ENCODE measurements at places on chromosomes 13 and 19. TPM values are rescaled to one million over a fixed set of nuclear protein-coding genes. Genes with fewer than 3 reads are reported as not detected.

Gene TMEM221
- polyA plus RNA-seq, result not detected

Gene PSG2
- polyA plus RNA-seq, result not detected

Gene ZNF296
- 6.7 TPM for polyA plus RNA-seq

Gene BEST2
- not detected for polyA plus RNA-seq

Gene ZNF569
- polyA plus RNA-seq, result 3.8 TPM

Gene APOC4
- not detected for polyA plus RNA-seq

Gene POLR1G
- 2.2 TPM for polyA plus RNA-seq

Gene KXD1
- 84.4 TPM for polyA plus RNA-seq

Gene VAV1
- polyA plus RNA-seq, result 28.4 TPM

Gene SOX1
- polyA plus RNA-seq, result not detected

DNA sequence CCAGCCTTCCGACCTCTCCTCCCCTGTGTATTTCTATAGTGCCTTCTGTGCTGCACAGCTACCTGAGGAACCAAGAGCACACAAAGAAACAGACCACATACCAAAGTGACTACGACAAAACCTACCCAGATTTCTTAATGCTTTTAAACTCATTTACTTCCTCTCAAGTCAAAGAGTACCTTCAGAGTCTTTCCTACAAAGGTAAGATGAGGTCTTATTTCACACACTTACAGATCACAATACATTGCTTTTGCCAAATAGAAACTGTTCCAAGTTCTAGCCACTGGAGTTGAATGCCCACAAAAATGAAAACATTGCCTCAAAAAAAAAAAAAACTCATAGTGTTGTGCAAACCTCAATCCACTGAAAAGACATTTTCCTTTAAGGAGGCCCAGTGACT is 36.4 kb downstream of the TEX26 start:
- DNase-seq, result no peak

DNA sequence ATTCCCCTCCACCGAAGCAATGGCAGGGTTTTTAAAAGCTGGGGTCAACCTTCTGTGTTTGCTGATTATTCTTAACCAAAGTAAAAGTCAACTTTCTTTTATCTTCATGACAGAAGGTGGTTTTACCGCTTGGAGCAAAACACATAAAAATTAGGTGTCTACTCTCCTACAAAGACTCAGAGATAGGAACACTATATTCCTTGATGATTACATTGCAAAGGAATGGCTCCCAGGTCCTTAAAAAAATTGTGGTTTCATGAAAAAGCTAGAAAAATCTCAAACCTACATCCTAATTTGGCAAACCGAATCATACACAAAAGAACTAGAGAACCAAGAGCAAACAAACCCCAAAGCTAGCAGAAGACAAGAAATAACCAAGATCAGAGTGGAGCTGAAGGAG is 760.4 kb upstream of the PCDH20 start:
- no peak for DNase-seq

DNA sequence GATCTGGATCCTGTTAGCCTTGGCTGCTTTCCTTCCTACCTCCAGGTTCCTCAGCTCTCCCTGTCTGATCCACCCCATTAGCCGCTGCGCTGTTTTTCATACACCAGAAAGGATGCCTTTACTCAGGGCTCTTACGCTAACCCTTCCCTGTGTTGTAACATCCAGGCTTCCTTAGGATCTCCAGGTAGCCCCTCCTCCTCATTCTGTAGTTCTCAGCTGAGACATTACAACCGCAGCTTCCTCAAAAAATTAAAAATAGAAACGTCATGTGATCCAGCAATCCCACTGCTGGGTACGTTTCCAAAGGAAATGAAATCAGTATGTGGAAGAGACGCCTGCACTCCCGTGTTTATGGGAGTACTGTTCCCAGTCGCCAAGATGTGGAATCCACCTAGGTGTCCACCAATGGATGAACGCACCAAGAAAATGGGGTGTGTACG is 18.4 kb upstream of the MYADM start:
- no peak for DNase-seq

DNA sequence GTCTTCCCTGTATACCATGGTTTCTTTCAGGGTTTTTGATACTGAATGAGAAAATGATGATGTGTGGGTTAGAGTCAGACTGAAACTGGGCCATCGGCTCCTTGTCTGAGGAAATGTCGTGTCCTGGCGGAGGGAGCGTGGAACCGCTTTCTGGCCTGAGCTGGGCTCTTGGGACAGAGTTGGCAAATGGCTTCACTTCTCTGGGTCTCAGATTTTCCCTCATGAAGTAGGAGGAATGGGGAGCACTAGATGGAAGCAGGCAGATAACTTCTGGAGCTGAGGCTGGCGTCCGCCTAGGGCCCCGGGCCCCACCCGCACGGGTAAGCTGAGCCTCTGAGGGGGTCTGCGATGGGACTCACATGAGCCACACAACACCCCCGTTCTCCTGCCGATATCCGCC is 133.3 kb upstream of the WASF3 start:
- DNase-seq, result no peak

- DNase-seq, result no peak
Observed at GRCh38 chr19:58551577-58552471, 3.1 kb downstream of the CHMP2A start.

- DNase-seq, result no peak
Observed at GRCh38 chr19:48668761-48669160, 4.1 kb downstream of the NTN5 start.

- DNase-seq, result no peak
Observed at GRCh38 chr13:108680011-108680410, 50.6 kb downstream of the MYO16 start.

DNA sequence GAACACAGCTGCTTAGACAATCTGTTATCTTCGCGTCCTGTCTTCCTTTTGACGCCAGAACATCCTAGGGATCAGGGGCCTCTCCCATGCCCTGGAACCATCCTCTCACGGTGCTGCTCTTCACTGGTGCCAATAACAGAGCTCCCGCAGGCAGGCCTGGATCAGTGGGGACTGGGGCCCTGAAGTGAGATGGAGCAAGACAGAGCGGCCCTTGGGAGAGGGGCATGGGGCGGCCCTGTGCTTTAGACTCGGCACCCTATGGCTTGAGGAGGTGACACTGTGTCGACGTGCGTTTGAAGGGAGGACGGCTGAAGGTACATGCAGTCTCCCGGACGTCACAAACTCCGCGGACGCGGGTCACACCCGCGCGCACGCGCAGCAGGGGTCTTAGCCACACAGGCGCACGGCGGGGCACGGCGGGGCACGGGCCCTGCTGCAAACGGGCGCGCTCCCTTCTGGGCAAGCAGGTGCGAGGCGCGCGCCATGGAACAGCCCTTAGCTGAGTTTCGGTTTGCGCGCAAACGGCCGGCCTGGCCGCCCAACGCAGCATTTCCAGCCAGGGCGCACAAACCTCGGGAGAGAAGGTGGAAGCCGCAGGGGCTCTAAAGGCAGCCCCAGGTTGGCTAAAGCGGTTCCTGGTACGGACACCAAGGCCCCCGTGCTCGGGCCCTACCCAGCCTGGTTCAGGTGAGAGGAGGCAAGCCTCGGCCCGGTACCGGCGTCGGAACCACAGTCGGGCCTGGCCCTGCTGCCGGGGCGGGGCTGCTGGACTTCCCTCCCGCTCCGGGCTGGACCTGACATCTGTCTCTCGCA is 16.5 kb upstream of the RNF17 start:
- no peak for DNase-seq

DNA sequence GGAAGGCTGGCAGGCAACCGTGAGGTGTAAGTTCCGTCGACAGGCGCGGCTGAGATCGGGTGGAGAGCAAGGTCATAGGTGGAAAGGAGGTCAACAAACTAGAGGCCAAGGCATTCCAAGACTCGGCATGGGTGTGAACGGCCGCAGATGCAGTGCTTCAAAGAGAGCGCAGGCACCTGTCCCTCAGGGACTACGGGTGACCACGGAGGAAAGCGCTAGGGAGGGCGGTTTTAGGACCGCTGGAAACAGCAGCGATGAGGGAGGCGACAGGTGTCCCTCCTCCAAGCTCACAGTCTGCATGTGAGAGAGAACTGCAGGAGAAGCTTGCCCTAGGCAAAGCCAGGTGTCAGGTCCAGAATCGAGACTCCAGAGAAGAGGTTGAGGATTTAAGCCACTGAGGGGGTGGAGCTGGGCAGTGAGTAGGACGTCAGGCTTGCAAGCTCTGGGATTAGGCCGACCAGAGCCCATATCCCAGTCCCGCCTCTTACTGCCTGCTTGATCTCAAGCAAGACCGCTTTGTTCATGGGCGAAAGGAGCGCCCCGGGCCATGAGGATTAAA is 1.6 kb upstream of the MLNR start:
- no peak for DNase-seq

GRCh38 chr19:55041244-55041626 is 3.2 kb upstream of the GP6 start:
- no peak for DNase-seq

GRCh38 chr13:37085606-37086005 is 19.9 kb downstream of the CSNK1A1L start:
- DNase-seq, result no peak

GRCh38 chr19:4487572-4487971 is 15.5 kb downstream of the HDGFL2 start:
- no peak for DNase-seq

- DNase-seq, result no peak
Observed at GRCh38 chr19:46976845-46977320, 42.8 kb upstream of the NPAS1 start.

DNA sequence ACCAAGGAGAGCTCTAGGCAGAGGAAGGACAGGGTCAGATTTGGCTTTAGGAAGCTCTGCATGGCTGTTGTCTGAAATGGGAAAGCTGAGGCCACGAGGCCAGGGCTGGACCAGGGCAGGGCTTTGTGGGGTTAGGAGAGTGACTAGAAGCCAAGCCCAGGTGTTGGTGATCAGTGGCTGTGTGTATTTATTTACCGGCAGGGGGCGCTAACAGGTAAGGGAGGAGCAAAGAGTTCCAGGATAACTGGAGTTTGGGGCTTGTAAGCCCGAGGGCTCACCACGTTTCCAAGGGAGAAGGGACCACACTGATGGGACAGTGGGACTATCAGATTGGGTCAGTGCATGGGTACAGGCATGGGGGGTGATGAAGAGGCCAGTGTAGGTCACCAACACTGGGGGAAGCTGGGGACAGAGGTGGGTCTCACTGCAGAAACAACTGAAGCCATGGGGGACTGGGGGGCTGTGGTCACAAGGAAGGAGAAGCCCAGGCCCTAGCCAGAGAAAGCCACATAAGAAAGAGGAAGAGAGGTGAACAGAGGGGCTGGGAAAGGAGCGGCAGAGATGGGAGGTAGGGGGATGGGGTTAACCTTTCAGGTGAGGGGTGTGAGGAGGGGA is 3.9 kb downstream of the TMEM147 start:
- peak; percentile 57 for DNase-seq

- peak; percentile 82 for DNase-seq
Observed at GRCh38 chr13:91347996-91348905, 764 bp downstream of the MIR17HG start.

DNA sequence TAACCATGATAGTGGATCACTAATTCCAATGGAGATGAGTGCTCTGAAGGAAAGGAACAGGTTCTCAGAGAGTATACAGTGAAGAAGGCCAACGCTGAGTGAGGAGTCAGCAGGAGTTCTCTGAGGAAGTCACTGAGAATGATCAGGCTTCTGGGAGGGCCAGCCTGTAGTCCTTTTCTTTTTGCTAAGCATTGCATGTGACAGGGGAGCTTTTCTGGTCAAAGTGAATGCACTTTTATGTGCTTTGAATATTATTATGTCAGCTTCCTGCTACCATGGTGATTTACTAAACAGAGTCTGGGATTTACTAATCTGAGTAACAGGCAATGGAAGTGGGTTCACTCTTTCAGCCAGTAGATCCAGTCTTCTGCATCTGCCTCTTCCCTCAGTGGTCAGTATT is 81.1 kb upstream of the SERP2 start:
- DNase-seq, result no peak

GRCh38 chr19:33268162-33268991 is 34.0 kb downstream of the CEBPA start:
- no peak for DNase-seq

- no peak for DNase-seq
Observed at GRCh38 chr19:58033741-58034476, at the start of gene ZSCAN1. Gene ZSCAN1, plus strand, starts transcription at chr19:58034025. Its CDS starts 3,812 bp downstream, at chr19:58037837.

- DNase-seq, result no peak
Observed at GRCh38 chr13:108609353-108609752, 20.1 kb upstream of the MYO16 start.

- DNase-seq, result peak; percentile 44
Observed at GRCh38 chr19:11496391-11497163, 9.1 kb downstream of the ZNF653 start.

DNA sequence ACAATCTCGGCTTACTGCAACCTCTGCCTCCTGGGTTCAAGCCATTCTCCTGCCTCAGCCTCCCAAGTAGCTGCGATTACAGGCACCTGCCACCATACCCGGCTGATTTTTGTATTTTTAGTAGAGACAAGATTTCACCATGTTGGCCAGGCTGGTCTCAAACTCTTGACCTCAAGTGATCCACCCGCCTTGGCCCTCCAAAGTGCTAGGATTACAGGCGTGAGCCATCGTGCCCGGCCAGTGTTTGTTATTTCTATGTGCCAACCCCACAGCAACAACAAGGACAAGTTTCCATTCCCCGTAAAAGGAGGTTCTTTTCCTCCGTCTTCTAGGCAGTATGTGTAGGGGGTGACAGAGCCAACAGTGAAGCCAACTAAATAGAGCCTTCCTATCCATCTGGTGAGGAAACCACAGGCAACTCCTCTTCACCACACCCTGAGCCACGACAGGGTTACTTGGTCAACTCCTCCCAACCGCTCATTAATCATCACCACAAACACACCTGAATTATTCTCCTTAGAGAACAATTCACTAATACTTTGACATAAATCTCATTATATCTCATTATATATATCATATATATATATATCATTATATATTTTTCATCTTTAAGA is 25.5 kb downstream of the FOXO1 start:
- DNase-seq, result no peak

GRCh38 chr13:26458196-26458749 is 99.2 kb upstream of the WASF3 start:
- no peak for DNase-seq

- DNase-seq, result no peak
Observed at GRCh38 chr19:17883627-17884410, 12.1 kb downstream of the SLC5A5 start.

DNA sequence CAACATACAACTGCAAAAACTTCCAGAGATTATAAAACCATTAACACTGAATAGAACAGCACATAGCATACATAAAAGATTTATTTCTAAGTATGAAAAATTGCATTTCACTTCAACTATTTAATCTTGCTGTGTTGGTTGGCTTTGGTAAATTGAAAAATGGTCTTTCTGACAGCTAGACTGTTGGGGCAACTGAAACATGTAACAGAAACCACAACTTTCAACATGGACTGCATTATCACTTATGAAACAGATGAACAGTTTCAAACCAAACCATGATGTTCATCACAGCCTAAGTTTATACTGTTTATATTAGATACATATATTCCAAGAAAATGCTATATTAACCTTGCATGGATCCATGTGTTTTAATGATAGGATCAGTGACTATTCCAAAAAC is 324.1 kb upstream of the PCDH9 start:
- no peak for DNase-seq

- no peak for DNase-seq
Observed at GRCh38 chr13:30737511-30738337, 2.4 kb downstream of the ALOX5AP start.

GRCh38 chr19:45931055-45931454 is 16.5 kb upstream of the NANOS2 start:
- DNase-seq, result no peak

GRCh38 chr13:106348075-106348840 is 187.2 kb downstream of the EFNB2 start:
- DNase-seq, result no peak

GRCh38 chr13:99976575-99976974 is 5.0 kb upstream of the ZIC5 start:
- DNase-seq, result no peak
